ENCODE measurements at places on chromosomes 6 and 20.
A peak's percentile ranks its signal among the peaks of the same experiment; 100 is the strongest.

- DNase-seq = no peak
Observed at GRCh38 chr20:16407251-16408067, 165.8 kb downstream of the KIF16B start.

DNA sequence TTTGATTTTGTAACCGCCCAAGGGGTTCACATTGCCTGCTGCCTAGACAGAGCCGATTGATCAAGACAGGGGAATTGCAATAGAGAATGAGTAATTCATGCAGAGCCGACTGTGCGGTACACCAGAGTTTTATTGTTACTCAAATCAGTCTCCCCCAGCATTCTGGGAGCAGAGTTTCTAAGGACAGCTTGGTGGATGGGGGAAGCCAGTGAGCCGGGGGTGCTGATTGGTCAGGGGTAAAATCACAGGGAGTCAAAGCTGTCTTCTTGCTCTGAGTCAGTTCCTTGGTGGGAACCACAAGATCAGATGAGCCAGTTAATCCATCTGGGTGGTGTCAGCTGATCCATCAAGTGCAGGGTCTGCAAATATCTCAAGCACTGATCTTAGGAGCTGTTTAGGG, 60.0 kb upstream of the EZR start:
- DNase-seq = no peak

- no peak for DNase-seq
Observed at GRCh38 chr6:92682516-92683398, 736.6 kb downstream of the EPHA7 start.

DNA sequence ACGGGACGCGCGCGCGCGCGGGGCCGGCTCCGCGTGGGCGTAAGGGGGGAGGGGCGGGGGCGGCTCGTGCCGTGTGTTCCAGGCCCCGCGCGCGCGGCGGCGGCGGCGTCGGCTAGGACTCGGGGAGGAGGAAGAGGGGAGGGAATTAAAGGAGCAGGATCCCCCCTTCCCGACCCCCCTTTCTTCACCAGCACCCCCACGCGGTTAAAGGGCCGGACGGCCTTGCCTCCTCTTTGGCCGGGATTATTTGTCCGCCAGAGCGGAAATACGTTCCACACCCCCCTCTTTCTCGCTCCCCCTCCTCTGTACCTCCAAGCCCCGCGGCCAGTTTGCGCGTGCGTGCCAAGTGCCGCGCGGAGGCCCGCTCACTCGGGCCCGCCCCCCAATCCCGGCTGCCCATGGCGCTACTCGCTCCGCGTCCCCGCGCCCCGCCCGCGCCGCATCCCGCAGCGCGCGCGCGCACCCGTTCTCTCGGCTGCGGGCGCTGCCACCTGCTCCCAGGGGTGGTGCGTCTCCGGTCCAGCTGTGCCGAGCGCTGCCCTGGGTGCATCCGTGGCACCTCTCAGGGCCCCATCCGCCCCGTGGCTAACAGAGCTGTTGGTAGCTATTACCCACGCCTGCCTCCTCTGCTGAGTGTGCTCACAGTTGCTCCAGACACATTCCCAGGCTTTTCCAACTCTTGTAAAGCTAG, at the start of gene ZBTB12:
TSS of gene ZBTB12 (minus strand) at position 134 of the 691 bp plus-strand sequence. CDS start 781 bp downstream, outside the sequence.
- peak; percentile 94 for DNase-seq

- DNase-seq = no peak
Observed at GRCh38 chr6:148524471-148524882, 181.8 kb downstream of the SASH1 start.

DNA sequence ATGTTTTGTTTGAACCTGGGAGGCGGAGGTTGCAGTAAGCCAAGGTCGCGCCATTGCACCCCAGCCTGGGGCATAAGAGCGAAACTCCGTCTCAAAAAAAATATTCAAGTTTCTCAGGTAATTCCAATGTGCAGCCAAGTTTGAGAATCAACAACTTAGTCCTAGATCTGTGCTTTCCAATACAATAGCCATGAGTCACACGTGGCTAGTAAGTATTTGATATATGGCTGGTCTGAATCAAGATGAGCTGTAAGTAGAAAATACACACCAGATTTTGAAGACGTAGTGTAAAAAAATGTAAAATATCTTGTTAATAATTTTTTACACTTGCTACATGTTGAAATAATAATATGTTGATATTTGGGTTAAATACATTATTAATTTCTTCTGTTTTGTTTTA, 35.0 kb upstream of the BTBD3 start:
- no peak for DNase-seq

- no peak for DNase-seq
Observed at GRCh38 chr6:33850869-33851541, 47.2 kb upstream of the MLN start.

GRCh38 chr6:1652842-1653241, 43.1 kb downstream of the FOXC1 start:
- no peak for DNase-seq

- no peak for DNase-seq
Observed at GRCh38 chr20:998231-998830, 3.8 kb downstream of the RSPO4 start.

GRCh38 chr6:35736253-35736894, 458 bp upstream of the ARMC12 start:
- DNase-seq = peak; percentile 60

- no peak for DNase-seq
Observed at GRCh38 chr6:138955262-138955661, 32.8 kb downstream of the REPS1 start.

GRCh38 chr6:50815436-50816114, 3.1 kb upstream of the TFAP2B start:
- peak; percentile 43 for DNase-seq

DNA sequence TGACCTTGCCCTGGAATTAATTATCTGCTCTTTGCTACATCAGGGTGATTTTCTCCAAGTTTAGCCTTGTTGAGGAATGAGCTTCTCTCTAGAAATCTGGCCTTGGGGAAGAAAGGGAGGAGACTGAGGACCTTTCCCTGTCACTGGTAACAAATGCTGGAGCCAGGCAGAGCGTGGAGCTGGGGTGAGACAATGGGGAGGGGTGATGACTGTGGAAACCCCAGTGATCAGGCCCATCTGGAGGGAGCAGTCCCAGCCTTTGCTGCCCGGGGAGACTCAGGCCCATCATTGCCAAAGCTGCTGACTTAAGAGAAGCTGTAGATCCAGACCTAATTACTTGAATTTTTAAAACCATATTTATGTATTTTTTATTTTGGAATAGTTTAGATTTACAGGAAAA, 31.3 kb downstream of the BCAS4 start:
- DNase-seq = no peak

- DNase-seq = no peak
Observed at GRCh38 chr6:34600796-34601195, 44.7 kb upstream of the SPDEF start.

DNA sequence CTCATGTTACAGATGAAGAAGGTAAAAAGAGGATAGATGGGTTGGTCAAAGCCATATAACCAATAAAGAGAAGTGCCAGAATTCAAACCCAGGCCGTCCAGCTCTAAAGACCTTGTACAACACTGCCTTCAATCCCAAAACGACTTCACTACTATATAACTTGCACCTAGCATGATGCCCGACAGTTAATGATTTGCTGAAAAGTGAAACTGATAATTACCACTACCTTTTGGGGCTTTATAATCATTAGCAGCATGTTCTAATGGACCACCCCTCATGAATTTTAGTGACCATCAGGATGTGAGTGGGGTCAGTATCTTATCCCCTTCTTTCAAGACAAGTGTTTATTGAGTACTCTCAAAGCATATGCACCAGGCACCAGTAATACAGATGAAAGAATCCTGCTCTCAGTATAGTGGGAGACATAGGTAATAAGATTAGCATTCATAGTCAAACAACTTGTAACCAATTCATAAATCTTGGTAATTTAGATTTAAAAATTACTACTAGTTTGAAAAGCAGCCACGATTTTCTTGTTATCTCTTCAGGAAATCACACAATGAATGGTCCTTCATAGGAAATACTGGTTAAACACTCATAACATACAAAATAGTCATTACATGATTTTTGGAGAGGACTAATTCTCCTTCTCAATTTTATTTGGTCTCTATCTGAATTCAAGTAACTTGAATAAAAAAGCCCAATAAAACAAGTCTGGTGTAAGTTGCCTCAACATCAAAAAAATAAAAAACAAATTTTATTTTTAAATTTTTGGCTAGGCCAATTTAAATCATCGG, 98.0 kb downstream of the EPB41L2 start:
- no peak for DNase-seq

DNA sequence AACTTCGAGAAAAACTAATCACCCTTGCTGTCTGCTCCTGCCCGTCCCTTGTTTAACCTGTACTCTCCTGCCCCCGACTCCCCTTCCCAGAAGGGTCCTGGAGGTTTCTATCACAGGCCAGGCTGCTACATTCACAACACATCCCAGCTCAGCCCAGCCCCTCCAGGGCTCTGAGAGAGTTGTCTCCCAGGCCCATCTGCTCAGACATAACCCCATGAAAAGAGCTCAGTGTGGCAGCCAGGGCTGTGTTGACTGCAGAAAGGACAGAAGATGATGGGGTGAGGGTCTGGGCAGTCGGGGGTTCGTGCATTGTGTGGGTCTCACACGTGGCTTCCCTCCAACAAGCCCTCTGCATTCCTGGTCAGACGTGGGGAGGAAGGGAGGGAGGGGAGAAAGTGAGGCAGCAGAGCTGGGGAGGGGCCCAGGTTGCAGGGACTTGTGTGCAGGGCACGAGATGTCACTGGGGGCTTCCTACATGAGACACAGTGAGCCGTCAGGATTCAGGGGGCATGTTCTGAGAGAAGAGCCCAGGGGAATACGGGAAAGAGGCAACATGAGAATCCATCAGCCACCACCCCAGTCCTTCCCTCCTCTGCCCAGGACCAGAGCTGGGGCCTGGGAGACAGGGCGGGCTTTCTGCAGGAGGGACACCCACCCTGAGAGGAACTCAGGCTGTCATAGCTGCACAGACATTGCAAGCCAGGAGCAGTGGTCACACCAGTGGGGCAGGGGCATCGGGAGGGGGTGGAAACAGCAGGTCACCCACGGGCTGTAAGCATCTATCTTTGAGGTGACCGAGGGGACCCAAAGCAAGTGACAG, 372.9 kb downstream of the PREX1 start:
- DNase-seq = no peak

DNA sequence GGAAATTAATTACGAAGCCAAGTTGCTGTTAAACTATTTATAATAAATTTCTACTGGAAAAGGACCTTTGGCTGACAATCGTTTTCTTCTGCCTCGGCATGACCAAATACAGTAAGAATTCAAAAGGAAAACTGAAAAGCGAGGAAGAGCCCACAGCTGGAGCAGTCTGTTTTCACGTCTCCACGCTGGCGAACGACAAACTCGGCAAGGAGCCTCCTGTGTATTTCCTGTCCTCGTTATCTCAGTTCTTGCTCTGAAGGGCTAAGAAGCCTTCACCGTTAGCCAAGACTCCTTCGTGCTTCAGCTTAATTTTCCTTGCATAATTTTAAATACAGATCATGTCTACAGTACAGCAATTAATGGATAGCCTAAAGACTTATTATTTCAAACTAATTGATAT, 214.3 kb upstream of the PLCB4 start:
- DNase-seq = no peak

- no peak for DNase-seq
Observed at GRCh38 chr6:132016396-132016795, 65.2 kb upstream of the CCN2 start.

GRCh38 chr6:105804424-105804823, 281.7 kb upstream of the PRDM1 start:
- no peak for DNase-seq

Data from NCI-H1105 treated with DMSO at 0.1 percent for 48 hours (cell line).